Endothelial cell of umbilical vein (primary cell): ENCODE measurements at places on chromosomes 4 and X. TPM values are rescaled to one million over a fixed set of nuclear protein-coding genes. Genes with fewer than 3 reads are reported as not detected.

Gene STAP1
- not detected in 2 replicates for polyA plus RNA-seq

Gene PFKFB1
- 0.16 and 0.18 TPM in 2 replicates for polyA plus RNA-seq

Gene TMPRSS11D
- 0.03 TPM in 1 of 2 replicates, not detected in the other for polyA plus RNA-seq

Gene FGB
- polyA plus RNA-seq = not detected in 2 replicates
